ENCODE measurements at places on chromosomes 6 and 20. TPM values are rescaled to one million over a fixed set of nuclear protein-coding genes. Genes with fewer than 3 reads are reported as not detected.

Gene LAMP5
- total RNA-seq: 1.6 TPM

Gene SH3BGRL2
- total RNA-seq: 4.7 TPM

Gene GDAP1L1
- not detected for total RNA-seq

Gene SLC35F1
- total RNA-seq: 3.1 TPM

Gene TINAG
- 0.52 TPM for total RNA-seq

Gene TUBB
- total RNA-seq: 317 TPM

Gene XRN2
- total RNA-seq: 53.8 TPM

Gene HEY2
- 7.3 TPM for total RNA-seq

Gene CCR6
- 0.52 TPM for total RNA-seq

Gene SLC25A27
- 8.9 TPM for total RNA-seq

Gene FAM184A
- 10.4 TPM for total RNA-seq

Gene NHLRC1
- total RNA-seq: 3.1 TPM

Gene CALHM6
- total RNA-seq: 8.9 TPM

Gene DDX39B
- total RNA-seq: 436 TPM

Gene CST4
- not detected for total RNA-seq

Gene C4A
- total RNA-seq: 14.1 TPM

Gene SYNGAP1
- 1.6 TPM for total RNA-seq

Gene RAD21L1
- total RNA-seq: not detected

Gene VNN1
- total RNA-seq: under 0.01 TPM

Gene SLC2A4RG
- total RNA-seq: 10.4 TPM

Gene THBD
- 6.8 TPM for total RNA-seq

Gene RFX6
- total RNA-seq: not detected

Gene HTR1E
- not detected for total RNA-seq

Gene MUC21
- not detected for total RNA-seq

Gene FOXS1
- 3.1 TPM for total RNA-seq

Gene WFDC2
- total RNA-seq: not detected

Gene RGL2
- 18.3 TPM for total RNA-seq

Gene EFHC1
- 14.1 TPM for total RNA-seq

Gene VSTM2L
- not detected for total RNA-seq

Gene HAO1
- not detected for total RNA-seq

Gene SUMO4
- total RNA-seq: 0.52 TPM

Gene RIPOR2
- 9.9 TPM for total RNA-seq

Gene SOX18
- 3.7 TPM for total RNA-seq

Gene SLC17A1
- total RNA-seq: not detected

Gene AKAP7
- 43.3 TPM for total RNA-seq

Gene FAM217B
- 7.3 TPM for total RNA-seq

Gene UNC5CL
- total RNA-seq: 2.1 TPM

All from skeletal muscle tissue (tissue), 5 donors.